ENCODE measurements at places on chromosomes 6 and 20.

DNA sequence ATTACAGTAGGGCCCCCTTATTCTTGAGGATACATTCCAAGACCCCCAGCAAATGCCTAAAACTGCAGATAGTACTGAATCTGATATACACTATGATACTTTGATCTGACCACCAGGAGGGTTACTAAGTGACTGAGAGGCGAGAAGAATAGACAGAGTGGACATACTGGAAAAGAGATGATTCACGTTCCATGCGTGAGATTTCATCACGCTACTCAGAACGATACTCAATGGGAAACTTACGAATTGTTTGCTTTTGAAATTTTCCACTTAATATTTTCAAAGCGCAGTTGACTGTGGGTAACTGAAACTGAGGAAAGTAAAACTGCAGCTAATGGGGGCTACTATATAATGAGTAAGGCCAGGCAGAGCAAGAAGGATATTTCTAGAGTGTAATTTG lies 60.8 kb downstream of the STX11 start:
- no peak for DNase-seq

DNA sequence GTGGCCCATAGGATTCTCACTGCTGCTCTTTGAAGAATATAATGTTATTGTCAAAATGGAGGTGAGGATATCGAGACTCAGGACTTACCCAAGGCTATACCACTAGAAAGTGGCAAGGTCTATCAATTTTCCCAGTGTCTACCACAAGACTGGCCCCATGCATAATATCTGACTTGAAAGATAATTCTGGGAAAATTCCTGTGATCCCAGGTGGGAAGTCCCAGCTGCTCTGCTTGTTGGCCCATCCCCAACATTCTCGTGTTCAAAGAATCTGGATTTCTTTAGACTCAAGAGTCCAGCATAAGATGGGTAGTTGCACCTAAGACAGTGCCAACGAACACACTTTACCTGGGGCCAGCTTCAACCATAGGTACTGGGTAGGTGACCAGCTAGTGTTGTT lies 120.7 kb upstream of the DTNBP1 start:
- no peak for DNase-seq

DNA sequence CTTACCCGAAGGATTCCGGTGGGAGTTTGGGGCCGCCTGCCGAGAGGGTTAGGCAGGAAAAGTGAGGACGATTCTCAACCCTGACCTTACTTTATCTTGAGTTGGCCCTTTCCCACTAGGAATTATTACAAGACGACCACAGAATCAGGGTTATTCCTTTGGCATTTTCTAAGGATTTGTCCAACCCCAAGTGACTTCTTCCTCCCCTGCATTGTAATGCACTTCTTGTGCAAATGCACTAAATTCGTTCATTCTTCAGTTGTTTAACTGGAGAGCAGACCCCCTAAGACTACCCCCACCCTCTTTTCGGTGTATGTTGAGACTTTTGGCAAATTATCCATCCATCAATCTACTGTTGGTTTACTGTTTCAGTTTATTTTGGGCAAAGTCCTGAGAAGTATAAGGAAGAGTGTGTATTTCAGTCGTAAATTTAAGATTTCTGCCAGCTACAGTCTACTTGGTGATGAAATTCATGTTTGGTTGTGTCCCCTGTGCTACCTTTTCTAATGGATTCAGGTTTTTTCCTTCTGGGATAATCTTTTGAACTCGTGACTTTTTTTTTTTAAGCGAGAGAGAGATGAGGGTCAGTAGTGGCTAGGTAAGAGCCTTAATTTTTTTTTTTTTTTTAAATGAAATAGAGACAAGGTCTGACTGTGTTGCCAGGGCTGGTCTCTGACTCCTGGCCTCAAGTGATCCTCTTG lies 611 bp upstream of the TMEM217 start:
- DNase-seq, result no peak

DNA sequence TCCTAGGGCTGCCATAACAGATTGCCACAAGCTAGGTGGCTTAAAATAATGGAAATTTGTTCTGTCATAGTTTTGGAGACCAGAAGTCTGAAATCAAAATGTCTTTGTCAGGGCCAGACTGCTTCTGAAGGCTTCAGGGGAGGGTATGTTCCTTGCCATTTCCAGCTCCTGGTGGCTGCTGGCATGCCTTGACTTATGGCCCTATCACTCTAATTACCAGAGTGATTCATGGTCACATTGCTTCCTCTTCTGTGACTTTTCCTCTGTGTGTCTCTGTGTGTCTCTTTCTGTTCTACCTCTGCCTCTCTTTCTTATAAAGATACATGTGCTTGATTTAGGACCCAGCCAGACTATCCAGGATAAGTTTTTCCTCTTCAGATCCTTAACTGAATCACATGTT lies 635.2 kb upstream of the IMPG1 start:
- DNase-seq, result no peak

DNA sequence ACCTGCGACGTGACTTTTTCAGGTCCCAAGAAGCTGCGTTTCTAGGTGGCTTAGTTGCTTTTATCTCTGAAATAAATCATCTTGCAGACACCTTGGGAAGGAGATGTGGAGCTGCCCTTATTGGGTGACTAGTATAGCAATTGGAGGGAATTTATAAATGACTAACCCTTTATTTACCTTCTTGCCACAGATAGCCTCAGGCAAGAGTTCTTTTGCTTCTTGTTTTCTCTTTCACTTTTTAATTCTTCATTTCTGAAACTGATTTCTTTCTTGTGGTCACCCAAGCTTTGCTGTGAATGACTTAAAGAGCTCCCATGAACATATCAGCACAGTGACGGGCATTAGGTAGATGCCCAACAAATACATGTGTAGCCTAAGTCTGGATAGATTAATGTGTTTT lies 3.0 kb downstream of the ADGRF4 start:
- DNase-seq, result no peak

DNA sequence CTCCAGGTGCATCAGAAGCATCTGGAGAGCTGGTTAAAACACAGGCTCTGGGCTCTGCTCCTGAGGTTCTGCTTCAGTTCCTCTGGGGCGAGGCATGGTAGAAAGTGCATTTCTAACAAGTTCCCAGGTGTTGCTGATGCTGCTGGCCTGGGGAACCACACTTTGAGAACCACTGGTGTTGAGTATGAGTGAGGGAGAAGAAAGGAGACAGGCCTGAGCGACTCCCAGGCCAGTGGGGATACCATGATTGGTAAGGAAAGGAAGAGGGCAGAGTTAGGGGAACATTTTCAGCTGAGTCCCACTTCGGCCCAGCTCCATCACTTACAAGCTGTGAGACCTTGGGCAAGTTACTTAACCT lies 36.8 kb downstream of the KIAA1755 start:
- DNase-seq, result no peak

DNA sequence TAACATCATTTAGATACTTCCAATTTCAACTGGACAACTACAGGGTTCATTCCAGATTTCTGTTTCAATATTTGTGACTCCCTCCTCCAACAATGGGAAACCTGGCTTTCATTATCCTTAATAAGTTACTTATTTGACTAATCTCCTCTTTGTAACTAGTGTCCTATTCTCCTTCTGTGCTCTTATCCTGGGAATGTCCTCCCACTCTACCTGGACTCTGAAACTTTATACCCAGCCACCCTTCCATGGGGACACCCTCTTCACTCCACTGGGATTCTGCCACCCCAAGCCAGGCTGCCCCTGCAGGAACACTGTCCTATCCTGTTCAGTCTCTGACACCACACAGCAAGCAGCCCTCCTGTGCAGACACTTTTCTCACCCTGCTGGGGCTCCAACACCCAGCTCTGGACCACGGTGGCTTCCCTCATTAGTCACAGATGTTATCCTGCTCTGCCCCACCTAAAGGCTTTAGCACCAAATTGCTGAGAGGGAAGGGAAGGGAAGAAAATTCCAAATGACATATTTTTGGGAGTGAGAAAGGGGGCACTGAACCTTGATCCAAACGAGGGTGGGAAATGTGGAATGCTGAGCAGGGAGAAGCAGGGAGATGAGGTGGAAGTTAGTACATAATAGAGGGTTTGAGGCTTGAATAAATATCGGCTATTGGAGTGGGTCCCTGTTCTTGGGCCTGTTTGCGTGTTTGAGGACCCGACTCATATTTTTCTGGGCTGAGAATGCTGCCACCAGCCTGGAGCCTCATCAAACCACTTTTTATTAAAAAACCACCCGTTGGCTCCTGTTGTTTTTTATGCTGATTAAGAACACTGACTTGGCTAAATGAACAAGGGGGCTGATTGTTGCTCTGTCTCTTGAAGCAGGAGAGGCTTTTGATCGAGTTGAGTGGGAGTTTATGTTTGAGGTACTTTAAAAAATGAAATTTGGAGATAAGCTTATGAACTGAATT lies 54.0 kb upstream of the AKIRIN2 start:
- no peak for DNase-seq

DNA sequence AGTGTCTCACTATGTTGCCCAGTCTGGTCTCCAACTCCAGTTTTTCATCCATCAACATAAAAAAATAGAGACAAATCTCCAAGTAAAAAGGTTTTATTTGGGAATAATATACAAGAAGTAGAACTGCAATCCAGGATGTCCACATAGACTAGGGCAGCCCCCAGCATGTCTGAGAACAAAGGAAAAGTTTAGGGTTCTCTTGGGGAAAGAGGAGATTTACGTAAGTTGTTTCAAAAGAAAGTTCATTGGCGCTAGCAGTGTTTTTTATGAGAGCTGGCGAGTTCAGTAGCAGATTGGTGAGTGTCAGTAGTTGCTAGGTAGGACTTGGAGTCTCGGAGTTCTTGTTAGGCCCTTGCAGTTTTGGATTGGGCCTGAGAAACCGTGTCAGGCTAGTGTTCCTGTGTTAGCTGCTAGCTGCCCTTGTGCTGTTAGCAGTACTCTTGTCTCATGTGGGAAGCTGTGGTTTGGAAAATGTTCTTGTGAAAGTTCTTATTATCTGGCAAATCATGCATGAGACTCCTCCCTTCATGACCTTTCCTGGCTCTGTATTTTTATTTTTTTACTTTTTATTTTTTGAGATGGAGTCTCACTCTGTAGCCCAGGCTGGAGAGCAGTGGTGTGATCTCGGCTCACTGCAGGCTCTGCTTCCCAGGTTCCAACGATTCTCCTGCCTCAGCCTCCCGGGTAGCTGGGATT lies 24.7 kb downstream of the TTLL9 start:
- DNase-seq, result peak; percentile 60

GRCh38 chr6:125759184-125759902 lies 9.9 kb downstream of the HEY2 start:
- no peak for DNase-seq

DNA sequence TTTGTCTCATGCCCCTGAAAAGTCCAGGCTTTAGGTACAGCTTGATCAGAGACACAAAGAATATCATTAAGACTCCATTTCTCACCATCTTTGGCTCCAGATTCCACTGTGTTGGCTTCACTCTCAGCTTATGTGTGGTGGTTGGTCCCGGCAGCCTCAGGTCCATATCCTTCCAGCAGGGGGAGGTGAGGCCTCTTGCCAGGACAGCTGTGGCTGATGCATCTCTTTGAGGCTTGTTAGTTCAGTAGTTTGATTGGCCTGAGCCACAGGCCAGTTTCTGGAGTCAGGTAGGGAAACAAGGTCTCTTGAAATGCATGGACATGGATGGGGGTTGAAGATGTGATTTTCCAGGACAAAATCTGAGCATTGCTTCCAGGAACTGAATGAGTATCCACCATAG lies 62.4 kb downstream of the JAG1 start:
- peak; percentile 35 for DNase-seq

DNA sequence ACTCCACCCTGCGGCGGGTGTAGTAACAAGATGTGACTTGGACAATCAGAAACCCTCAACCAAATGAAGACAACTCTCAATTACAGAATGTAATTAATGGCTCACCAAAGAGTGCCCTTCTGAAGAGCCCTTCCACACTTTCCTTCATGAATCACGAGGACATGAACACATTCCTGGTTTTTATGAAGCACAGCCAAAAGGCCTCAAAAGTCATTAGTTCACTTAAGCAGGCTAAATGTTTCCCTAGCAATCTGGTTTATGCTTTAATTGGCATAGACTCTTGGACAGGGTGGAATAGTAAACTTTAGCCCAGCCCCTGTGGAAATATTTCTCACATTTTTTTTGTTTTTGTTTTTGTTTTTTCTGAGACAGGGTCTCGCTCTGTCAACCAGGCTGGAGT lies 20.5 kb downstream of the CPNE5 start:
- no peak for DNase-seq

- DNase-seq, result no peak
These were observed 16.4 kb upstream of the XRN2 start for GRCh38 chr20:21286775-21287174.

GRCh38 chr6:137148306-137149034 lies 25.0 kb downstream of the IL22RA2 start:
- peak; percentile 14 for DNase-seq

GRCh38 chr6:39357998-39358686 lies 35.6 kb upstream of the KCNK16 start:
- DNase-seq, result peak; percentile 75

GRCh38 chr6:157551041-157551832 lies 170.2 kb downstream of the ZDHHC14 start:
- DNase-seq, result no peak

DNA sequence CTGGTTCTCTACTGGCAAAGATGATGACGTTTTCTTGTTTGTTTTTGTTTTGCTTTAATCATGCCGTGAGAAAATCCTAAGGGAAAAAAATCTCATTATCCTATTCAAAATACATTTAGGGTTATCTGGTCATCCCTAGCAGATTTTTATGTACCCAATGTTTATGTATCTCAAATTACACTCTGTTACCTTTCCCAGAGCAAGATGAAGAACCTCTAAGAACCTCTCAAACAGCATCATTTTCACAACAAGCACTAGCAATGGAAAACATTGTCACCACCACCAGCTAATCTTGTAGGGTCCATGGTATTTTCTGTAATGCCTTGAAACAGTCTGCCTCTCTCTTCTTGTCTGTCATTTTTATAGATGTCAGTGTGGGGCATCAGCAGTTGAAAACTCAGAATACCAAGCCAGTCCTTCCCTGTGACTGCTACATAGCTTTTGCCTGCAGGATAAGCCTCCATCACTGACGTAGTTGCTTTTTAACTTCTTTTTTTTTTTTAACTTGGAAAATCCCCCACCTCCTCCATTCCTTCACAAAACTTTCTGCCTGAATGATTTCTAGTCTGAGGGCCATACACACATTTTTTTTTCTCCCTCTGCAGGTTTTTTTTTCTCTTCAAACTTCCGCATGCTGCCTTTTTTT lies 2.4 kb upstream of the SNAP25 start:
- no peak for DNase-seq

DNA sequence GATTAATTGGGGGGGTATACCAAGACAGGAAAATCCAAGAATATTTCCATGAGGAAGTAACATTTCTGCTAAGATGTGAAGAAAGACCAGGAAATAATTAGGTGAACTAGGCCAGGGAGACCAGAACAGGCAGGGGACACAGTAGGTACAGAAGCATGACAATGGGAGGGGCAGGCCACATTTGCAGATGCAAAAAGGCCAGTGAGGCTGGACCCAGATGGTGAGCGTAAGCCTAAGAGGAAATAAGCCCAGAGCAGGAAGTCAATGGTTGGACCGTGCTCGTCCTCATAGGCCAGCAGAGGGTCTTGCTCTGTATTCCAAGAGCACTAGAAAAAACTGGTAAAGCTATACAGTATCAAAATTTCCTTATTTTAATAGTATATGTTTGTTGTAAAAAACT lies 9.4 kb downstream of the CEP162 start:
- no peak for DNase-seq

GRCh38 chr6:170100046-170100445 lies 190.8 kb downstream of the DLL1 start:
- no peak for DNase-seq

- no peak for DNase-seq
These were observed 28.3 kb upstream of the SMIM29 start for GRCh38 chr6:34276881-34277762.

All from hepatocyte (in vitro differentiated cells).